ENCODE measurements at places on chromosomes 16 and 17.

DNA sequence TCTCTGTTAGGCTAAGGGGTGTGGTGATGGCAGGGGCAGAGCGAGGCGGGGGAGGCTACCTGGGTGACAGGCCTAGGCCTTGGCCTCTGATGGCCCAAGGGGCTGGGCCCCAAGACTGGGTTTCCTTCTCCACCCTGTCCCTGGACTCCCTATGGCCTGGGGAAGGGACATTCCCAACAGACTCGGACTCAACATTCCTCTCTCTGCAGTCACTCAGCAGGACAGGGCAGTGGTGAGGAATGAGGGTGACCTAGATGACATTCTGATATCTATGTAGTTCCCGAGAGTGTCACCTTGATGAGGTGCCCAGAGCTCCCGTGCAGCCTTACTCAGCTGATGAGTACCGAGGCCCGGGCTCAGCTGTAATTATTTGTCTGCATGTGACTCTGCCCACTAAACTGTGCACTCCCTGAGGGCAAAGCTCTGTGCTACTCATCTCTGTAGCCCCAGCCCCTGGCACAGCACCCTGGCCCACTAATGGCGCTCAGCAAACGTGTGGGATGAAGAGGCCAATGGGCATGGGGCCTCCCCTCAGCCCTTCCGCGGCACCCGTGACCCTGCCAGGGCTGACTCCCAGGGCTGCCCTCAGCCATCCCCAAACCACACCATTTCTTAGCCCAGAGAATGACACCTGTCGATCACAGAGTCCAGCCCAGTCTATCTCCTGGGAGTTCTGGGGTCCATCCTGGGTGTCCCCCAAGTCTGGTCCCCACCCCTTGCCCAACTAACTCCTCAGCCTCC is 2.2 kb downstream of the PLCD3 start:
- DNase-seq, result no peak

- no peak for DNase-seq
Measured at GRCh38 chr16:50532576-50532975, 15.6 kb upstream of the NKD1 start.

- no peak for DNase-seq
Measured at GRCh38 chr17:79049821-79050220, 24.8 kb upstream of the ENGASE start.

GRCh38 chr17:74750039-74750326 is 1.6 kb downstream of the NHERF1 start:
- DNase-seq, result no peak

DNA sequence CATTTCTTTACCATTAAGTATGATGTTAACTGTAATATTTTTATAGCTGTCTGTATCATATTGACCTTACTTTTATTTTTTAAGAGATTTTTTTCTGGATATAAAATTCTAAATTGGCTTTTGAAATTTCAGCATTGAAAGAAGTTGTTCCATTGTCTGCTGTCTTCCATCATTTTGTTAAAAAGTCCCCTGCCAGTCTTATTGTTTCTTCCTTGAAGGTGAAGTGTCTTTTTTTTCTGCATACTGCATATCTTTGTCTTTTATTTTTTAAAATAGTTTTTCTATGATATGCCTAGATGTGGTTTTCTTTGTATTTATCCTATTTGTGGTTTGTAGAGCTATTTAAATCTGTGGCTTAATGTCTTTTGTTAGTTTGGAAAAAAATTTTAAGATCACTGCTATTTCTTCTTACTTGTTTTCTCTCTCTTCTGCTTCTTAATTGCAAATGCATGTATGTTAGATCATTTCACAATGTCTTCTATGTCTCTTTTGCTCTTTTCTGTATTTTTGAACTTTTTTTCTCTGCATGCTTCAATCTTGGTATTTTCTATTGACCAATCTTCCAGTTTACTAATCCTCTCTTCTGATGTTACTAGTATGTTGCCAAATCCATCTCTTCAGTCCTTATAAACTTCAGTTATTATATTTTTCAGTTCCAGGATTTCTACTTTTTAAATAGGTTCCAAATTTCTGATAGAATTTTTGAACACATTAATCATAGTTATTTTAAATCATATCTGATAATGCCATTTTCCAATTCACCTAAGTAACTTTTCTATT is 20.2 kb downstream of the IL21R start:
- DNase-seq, result no peak

GRCh38 chr17:1519678-1520077 is 3.3 kb upstream of the INPP5K start:
- no peak for DNase-seq

- DNase-seq, result peak; percentile 31
Measured at GRCh38 chr16:58638148-58639036, 8.8 kb upstream of the CNOT1 start.

GRCh38 chr17:18184143-18185031 is 759 bp downstream of the ALKBH5 start:
- DNase-seq, result peak; percentile 75

Measured in suppressor macrophage treated with lipopolysaccharide for 4 hours (primary cell).